ENCODE measurements at places on chromosomes 16 and 17.

DNA sequence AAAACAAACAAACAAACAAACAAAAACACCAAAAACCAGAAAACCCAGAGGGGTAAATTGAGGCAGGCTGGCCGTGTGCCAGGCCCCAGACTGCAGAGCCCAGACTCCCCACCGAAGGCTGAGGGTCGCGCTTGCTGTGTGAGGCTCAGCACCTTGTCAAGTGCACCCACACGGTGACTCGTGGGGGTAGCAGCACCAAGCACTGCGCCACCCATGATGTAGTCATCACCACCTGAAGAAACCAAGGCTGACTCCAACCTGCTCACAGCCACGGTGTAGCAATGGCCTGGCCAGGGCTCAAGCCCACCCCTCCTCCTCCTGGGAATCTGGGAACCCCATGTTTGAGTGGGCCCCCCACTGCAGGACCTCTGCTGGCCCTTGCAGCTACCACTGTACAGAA, 11.9 kb downstream of the MCRIP1 start:
- no peak for DNase-seq

- no peak for DNase-seq
These were observed 42.7 kb downstream of the MPRIP start for GRCh38 chr17:17084941-17085340.

DNA sequence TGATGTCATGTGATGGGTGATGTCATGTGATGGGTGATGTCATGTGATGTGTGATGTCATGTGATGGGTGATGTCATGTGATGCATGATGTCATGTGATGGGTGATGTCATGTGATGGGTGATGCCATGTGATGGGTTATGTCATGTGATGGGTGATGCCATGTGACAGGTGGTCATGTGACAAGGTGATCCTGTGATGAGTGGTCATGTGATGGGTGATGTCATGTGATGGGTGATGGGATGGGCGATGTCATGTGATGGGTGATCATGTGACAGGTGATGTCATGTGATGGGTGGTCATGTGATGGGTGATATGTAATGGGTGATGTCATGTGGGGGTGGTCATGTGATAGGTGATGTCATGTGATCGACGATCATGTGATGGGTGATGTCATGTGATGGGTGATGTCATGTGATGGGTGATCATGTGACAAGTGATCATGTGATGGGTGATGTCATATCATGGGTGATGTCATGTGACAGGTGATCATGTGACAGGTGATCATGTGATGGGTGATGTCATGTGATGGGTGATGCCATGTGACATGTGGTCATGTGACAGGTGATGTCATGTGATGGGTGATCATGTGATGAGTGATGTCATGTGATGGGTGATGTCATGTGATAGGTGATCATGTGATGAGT, 17.2 kb downstream of the CD300LB start:
- peak; percentile 53 for DNase-seq

DNA sequence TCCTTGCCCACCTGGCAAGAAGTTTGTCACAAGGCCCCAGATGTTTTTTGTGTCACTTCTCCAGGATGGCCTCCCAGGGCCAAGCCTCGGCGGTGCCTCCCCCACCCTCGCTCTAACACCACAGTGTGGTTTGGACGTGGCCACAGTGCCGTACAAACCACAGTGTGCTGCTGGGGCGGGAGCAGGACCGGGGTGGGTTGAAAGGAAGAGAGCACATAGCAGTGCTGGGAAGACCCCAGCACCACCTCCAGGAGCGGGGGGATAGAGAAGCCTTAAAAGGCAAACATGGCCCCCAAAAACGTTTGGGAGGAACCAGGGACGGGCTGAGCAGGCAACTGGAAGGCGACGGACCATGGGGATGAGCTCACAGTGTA, 5.0 kb upstream of the BCL6B start:
- DNase-seq: no peak

DNA sequence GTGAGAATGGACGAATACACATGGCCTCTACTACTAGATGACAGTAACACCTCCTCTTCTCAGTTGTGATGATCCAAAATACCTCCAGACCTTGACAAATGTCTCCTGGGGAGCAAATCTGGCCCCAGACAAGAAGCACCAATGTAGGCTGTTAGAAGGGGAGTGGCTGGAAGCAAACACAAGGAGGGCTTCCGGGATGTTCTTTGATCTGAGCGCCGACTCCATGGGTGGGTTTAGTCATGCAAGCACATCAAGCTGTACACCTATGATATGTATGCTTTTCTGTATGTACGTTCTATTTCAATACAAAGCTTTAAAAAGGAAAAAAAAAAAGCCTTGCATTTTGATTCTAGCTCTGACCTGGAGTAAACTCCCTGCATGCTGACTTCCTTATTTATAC, 61.4 kb downstream of the ARHGAP17 start:
- DNase-seq: no peak

GRCh38 chr16:52578829-52579498, 32.0 kb upstream of the TOX3 start:
- DNase-seq: no peak

GRCh38 chr17:46726206-46726605, 92.3 kb downstream of the WNT3 start:
- no peak for DNase-seq

- DNase-seq: no peak
These were observed 57.2 kb upstream of the VPS4A start for GRCh38 chr16:69253870-69254341.

- no peak for DNase-seq
These were observed 15.1 kb upstream of the PLEKHG4 start for GRCh38 chr16:67264277-67264676.

- DNase-seq: no peak
These were observed 9.8 kb downstream of the FSCN2 start for GRCh38 chr17:81537856-81538555.

DNA sequence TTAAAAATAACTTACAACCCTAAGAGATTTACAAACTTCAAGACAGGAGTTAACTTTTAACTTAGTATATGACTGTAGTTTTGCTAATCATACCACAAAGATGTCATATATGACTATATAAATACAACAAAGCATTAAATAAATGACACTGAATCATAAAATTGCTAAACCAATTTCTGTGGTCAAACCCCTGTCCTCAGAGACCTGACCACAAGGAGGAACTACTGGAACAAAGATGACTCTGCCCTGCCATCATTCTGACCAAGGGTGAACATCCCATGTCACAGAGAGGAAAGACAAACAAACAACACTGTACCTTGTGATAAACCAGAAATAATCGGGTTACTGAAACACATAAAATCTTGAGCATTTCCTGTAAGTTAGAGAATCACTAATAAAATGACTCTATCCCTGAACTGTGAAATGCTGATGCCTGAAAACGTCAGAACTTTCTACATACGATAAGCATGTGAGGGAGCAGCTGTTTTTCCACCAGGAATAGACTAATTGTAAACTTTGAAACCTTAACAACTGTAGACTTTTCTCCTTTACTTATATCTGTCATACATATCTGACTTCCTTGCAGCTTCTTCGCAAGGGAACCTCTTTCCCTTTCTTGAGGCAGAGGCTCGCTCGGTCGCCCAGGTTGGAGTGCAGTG, 47.9 kb downstream of the WDR59 start:
- DNase-seq: peak; percentile 37
